NT2/D1 (cell line): ENCODE measurements at places on chromosomes 1 and 21.

DNA sequence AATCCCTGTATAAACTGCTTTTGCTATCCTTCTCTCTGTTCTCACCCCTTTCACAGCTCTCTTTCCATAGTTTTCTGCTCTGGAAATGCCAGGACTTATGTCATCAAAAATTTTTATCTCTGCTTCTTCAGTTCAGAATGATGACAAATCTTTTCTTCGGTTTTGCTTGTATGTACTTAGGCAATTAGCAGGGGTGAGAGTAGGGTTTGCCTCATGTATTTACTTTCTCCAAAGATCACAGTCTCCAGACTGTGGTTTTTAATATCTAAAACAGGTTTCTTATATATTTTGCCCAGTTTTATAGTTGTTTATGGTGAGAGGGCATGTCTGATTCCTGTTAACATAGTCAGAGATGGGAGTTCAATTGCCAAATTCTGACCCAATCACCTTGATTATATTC, 235.4 kb upstream of the LYPLAL1 start:
- DNase-seq, result no peak

- DNase-seq, result peak; percentile 79
Measured at GRCh38 chr1:2545754-2546514, 10.2 kb upstream of the TNFRSF14 start.

DNA sequence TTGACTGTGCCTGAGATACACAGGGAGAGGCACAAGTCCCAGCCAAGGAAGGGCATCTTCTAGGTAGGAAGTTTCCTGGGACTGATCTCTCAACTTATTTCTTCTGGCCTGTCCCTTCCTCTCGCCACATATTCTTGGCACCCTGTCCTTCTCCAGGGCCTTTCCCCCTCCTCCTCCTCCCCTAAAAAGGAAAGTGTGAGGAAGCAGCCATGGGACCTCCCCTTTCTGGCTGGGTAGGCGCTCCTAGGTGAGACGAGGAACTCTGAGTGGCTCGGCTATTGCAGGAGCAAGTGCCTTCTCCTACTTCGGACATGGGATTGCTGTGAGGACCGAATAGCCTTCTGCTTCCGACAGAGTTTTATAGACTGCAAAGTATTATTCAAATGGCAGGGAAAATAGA, 15.5 kb upstream of the MTARC2 start:
- no peak for DNase-seq

DNA sequence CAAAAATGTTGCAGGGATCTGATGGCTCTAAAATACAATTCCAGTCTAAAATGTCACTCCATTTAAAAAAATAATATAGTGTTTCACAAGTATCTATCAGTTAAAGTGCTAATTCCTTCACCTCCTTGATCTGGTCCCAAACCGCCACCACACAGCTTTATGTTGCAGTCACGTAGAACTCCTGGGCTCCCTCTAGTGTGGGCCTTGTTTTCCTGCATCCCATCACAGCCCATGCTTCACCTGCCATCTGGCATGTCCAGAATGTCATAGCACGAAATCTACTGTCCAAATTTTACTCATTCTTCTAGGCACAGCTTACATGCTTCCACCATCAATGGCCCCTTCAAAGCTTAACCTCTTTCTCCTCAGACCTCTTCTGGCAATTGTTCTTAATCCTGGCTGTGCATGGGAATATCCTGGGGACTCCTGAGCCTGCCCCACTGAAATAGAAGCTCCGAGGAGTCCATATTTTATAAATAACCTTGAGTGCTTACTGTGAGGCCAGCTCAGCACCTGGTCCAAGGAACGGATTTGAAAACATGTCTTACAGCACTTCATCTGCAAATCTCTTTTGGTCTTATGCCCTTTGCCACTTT, 15.5 kb downstream of the FYB2 start:
- DNase-seq, result peak; percentile 83

- no peak for DNase-seq
Measured at GRCh38 chr1:65344171-65344814, 35.0 kb downstream of the DNAJC6 start.

DNA sequence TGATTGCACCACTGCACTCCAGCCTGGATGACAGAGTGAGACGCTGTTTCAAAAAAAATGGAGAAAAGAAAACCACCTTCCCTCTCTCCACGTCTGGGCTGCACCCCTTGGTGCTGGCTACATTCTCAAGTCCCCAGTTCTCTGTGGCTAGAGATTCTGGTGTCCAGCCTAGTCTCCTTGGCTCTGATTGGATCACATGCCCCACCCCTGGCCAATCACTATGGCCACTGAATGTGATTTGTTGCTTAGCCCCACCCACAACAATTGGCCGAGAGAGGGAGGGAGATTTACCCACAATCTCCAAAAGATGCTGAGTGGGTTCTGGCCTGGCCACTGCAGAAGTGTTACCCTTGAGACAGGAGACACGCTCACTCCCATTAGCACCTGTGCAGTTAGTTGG, 39.4 kb downstream of the FHAD1 start:
- DNase-seq, result no peak
